ENCODE measurements at places on chromosomes 1 and 21. TPM values are rescaled to one million over a fixed set of nuclear protein-coding genes. Genes with fewer than 3 reads are reported as not detected.

DNA sequence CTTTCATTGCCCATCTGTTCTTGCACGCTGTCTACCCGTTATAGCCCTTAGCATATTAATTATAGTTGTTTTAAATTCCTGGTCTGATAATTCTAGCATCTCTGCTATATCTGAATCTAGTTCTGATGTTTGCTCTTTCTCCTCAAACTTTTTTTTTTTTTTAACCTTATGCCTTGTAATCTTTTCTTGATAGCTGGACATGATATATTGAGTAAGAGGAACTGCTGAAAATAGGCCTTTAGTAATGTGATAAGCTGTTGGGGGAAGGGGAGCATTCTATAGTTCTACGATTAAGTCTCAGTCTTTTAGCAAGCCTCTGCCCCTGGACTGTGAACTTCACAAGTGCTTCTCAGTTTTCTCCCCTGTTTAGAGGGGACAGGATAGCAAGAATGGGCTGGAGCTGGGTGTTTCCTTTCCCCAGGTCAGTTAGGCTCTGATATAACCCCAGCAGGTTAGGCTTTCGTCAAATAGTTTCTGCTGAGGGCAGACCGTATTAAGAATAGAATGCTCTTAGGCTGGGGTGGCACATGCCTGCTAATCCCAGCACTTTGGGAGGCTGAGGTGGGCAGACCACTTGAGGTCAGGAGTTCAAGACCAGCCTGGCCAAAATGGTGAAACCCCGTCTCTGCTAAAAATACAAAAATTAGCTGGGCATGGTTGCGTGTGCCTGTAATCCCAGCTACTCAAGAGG, 62.2 kb downstream of the ZFYVE9 start:
- DNase-seq, result no peak

DNA sequence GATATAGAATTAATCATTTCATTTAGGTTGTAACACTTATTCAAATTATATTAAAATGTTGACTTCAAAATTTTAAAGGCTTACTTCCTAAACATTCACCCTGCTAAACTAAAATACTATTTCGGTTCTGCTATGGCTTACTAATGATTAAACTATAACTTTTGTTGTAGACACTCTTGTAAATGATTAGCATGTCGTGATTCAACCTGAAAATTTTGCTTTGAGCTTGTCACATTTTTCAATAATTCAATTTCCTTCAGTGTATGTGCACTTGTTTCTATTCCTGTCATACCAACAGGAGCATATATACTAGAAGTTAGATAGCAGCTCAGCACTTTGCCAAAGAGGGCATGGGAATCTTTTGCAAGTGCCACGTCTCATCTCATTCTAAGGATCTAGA, 1018.8 kb downstream of the AMY1C start:
- DNase-seq, result no peak

DNA sequence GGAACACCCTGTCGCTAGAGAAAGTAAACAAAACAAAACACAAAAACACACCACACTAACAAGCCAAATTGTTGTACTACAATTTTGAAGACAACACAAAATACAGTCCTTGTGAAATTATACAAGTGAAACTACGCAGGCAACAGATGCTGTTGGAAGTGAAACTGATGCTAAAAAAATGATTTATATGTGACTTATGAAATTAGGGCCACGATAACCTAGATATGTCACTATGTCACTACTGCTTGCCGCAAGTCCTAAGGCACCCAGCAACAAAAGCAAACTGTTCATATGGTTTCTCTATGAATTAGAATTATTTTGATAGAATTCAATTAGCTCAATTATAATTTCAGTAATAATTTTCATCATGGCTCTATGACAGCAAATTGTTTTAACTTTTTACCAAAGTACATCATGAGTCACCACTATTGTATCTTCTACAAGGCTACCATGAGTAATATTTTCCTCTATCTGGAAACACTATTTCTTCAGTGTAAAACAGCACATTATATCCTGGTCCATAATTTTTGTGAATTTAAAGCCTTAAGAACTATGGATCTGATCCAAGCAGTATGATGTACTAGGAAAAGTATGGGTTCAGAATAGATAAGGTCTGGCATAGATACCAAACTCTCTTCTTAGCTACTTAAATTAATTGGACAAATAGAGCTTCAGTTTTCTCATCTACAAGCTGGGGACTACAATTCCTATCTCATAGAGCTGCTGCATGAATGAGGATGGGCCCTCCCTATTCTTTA, 216.3 kb downstream of the COL11A1 start:
- DNase-seq, result no peak

GRCh38 chr1:89719502-89720306, 86.8 kb downstream of the LRRC8C start:
- DNase-seq, result no peak

The CFHR1 gene
- 0.32 TPM for total RNA-seq
